Activated T-cell treated with anti-CD3 and anti-CD28 coated beads for 24 hours (primary cell): ENCODE measurements at places on chromosomes 5 and 9.

DNA sequence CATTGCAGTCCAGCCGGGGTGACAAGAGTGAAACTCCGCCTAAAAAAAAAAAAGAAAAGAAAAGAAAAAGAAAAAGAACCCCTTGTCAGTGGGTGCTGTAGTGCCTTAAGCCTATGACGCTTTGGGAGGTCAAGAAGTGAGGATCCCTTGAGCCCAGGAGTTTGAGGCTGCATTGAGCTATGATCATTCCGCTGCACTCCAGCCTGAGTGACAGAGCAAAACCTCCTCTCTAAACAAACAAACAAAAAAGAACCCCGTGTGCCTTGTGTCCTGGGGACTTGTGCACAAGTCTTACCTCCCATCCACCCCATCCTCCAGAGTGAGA is 33.5 kb upstream of the STXBP1 start:
- DNase-seq = no peak

- DNase-seq = no peak
Observed at GRCh38 chr5:75156585-75156984, 80.1 kb downstream of the ANKRD31 start.

DNA sequence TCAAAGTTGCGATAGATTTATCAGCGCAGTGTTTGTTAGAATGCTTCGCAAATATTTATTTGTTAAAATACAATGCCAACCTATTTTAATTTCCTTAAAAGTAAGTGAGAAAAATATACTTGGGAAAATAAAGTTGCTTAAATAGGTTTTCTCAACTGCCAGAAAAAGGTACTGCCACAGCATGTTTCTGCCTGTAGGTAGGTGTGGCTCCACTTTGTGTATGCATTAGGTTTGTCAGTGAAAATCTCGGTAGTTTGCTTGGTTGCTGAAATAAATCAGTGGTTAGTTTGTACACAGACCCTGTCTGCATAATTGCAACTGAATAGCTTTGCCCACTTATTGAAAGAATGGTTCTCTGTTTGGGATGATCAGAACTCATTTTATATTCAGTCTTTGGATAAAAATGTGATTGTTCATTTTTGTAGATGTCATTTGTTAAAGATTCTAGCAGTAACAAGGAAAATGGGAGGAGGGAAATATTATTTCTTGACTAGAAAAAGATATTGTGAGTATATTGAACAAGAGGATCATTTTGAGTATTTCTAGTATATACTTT is 25.7 kb downstream of the C9orf85 start:
- DNase-seq = no peak

- DNase-seq = no peak
Observed at GRCh38 chr9:128180447-128180846, 10.9 kb downstream of the CIZ1 start.

- no peak for DNase-seq
Observed at GRCh38 chr5:140189977-140190871, 15.2 kb downstream of the CYSTM1 start.

- no peak for DNase-seq
Observed at GRCh38 chr9:14402583-14402982, 88.6 kb upstream of the NFIB start.

- DNase-seq = no peak
Observed at GRCh38 chr9:108654566-108654965, 201.2 kb downstream of the ACTL7B start.

- no peak for DNase-seq
Observed at GRCh38 chr9:121365564-121365963, 4.5 kb downstream of the STOM start.

- no peak for DNase-seq
Observed at GRCh38 chr5:150538007-150538917, 30.3 kb downstream of the NDST1 start.
